ENCODE measurements at places on chromosomes 4 and X.
A peak's percentile ranks its signal among the peaks of the same experiment; 100 is the strongest.

DNA sequence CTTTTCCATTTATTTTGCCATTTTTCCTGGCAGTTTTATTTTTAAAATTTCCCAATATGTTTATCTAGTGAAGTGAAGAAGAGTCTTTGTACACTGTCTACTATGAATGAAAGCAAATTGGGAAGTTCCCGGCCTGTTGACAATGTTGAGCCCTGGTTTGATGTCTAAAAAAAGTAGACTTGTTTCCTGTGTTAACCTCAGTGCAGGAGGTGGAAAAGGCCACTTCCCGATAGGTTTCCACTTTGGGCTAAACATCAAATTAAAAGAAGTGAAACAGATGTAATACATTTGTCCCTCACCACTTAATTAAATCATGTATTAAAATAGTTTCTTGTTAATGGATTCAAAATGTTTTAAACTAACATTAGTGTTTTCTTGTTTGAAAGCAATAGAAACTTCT, 30.0 kb downstream of the BBS12 start:
- no peak for DNase-seq

DNA sequence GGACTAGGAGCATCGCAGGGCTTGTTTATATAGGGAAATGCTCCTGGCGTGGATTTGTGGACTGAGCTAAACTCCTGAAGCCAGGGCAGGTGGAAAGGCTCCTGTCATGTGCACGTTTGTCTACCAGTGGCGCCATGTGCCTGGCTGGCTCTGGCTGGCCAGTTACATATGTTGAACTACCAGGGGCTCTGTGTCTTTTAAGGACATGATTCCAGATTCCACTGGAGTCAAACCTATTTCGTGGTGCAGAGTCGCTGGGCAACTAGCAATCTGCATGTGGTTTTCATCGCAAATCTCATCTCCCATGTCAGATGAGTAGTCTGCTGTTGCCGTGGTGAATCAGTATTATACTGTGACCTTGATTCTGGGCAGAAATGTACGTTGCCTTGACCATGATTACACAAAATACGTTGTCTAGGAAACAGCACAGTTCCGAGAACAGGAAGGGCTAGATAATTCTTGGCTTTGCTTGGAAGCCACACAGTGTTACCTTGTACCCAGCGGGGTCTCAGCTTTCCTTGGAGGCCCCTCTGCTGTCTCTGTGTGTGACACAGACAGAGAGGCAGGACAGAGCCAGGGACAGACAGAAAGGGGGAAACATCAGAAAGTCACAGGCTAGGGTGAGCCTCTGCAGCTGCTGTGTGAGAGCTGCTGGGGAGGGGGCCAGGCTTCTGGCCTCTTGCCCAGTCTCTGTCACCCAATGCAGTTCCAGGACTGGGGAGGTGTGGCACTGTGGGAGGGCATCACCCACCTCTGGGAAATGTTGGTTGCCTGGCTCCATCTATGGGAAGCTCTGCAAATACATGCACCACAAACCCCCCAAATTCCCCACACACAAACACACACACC, 19.2 kb downstream of the PNMA6E start:
- no peak for DNase-seq

DNA sequence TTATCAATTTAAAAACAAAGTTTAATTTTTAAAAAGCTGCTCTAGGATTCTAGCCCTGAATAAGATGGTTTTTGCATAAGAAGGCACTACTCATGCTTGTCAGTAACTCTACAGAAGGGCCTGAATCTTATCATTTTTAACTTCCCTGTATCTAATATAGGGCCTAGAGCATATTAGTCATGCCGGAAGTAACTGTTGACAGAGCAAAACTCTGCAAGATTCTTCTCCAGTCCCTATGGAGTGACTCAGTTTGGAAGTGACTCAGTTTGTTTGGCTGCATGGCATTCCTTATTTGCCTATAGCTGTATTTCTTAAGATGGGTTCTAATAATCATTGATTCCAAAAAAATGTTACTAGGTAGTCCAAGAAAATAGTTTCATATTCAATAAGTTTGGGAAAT, 431.8 kb upstream of the HTR2C start:
- no peak for DNase-seq

DNA sequence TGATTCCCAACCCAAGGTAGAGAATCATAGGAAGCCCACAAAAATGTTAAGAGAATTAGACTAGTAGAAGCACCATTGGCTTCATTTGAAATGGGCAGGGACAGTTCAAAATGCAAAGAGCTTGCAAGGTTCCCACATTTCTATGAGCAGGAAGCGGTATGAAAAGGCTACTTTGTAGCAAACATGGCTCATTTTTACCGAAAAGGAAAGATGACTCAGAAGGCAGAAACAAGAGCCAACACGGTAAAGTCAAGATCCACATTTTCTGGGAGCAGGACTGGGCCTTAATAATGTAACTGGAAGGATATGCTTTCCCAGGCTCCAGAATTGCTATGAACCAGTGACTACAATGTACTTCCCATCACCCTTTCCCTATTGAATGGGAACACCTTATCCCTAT, 89.5 kb downstream of the GLRA3 start:
- DNase-seq = no peak

GRCh38 chrX:111039606-111040005, 56.4 kb upstream of the PAK3 start:
- DNase-seq = no peak

DNA sequence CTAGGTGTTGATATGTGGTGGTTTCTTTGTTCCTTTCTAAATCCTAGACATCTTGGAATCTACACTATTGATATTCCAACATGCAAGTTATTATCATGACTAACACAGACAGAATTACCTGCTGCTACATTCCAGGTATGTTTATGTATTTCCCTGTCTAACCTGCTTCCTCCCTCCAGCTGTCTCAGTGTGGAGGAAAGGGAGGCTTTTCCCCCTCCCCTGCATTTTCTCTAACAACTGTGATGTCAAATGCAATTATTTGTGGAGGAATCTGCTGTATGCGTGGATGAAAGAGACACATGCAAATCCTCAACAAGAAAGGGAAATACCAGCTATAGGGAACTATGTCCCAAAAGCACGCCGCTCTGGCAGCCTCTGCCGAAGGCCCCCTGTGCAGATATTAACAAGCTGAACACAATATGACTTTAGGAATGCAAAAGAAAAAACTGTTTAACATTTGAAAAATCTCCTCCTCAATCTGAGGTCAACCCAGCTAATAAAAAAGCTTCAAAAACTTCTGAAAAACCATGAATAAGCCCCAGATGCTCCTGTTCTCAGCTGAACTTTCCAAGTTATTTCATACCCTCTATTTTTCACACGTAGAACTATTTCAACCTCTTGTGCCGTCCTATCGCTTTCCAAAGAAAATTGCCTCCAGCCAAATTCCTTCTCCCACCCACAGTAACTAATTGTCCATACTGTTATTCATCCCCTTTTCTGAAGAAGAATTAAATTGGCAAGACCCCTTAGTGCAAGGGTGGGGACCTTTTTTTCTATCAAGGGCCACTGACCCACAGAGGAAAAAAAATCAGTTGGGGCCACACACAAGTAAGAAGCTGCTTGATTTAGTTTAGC, 225.1 kb upstream of the GPC4 start:
- DNase-seq = no peak

- DNase-seq = no peak
These were observed 46.8 kb downstream of the CRLF2 start for GRCh38 chrX:1165535-1166196.

- no peak for DNase-seq
These were observed 65.6 kb downstream of the DDIT4L start for GRCh38 chr4:100124715-100125114.

- no peak for DNase-seq
These were observed 92.7 kb upstream of the PGRMC2 start for GRCh38 chr4:128380306-128380705.

- DNase-seq = no peak
These were observed 268.1 kb upstream of the GRID2 start for GRCh38 chr4:92035666-92036065.

DNA sequence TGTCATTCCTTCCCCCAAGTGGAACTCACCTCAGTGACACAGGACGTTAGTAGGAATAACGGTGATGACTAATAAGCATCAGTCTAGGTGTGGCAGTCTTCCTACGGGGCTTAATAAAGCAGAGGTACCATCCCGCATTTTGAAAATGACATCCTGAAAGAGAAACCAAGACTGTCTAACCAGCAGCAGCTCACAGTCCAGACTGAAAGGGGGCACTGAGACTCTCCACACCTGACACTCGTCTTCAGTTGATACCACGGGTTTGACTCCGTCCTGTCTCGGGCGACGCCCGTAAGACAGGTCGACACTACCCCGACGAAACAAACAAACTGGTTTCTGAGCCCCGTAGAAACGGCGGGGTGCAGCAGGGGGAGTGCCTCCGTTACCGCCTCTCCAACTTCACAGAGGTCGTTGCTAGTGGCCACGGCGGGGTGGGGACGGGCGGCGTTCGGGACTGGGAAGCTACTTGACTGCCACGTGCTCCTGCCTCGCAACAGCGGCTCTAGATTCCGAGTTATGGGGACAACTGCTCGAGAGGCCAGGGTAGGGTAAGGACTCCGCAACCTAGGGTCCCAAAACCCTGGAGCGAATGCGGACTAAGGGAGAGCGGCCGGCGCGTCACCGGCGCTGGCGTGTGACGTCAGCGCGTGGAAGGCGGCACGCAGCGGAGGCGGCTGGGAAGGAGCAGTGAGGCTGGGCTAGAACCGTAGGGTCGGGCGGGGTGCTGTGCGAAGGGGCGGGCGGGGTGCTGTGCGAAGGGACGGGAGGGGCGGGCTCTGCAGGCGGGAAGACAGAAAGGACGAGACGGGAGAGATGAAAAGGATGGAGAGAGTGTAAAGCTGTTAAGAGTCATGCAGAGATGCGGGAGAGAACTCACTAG, at the start of gene NEK1:
TSS of gene NEK1 (minus strand) at position 593 of the 880 bp plus-strand sequence. CDS start 9,953 bp downstream, outside the sequence.
- DNase-seq = peak; percentile 63

GRCh38 chr4:256492-256891, 48.8 kb downstream of the ZNF732 start:
- no peak for DNase-seq

- no peak for DNase-seq
These were observed 31.8 kb downstream of the ETNPPL start for GRCh38 chr4:108731006-108731405.

GRCh38 chr4:184400375-184400870, 73.9 kb downstream of the IRF2 start:
- no peak for DNase-seq

- no peak for DNase-seq
These were observed 109.1 kb downstream of the EPHA5 start for GRCh38 chr4:65561164-65561563.

DNA sequence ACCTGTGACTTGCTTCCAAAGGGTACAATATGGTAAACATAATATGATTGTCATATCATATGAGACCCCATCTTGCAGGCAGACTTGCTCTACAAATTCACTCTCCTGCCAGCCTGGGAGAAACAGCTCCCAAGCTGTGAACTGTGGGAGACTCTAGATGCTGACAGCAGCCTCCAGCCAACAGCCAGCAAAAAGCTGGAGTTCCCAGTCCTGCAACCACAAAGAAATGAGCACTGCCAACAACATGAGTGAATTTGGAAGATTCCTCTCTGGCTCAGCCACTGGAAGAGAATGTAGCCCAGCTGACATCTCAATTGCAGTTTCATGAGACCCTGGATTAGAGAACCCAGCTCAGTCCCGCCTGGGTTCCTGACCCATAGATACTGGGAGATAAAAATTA, 145.4 kb downstream of the QDPR start:
- DNase-seq = no peak

DNA sequence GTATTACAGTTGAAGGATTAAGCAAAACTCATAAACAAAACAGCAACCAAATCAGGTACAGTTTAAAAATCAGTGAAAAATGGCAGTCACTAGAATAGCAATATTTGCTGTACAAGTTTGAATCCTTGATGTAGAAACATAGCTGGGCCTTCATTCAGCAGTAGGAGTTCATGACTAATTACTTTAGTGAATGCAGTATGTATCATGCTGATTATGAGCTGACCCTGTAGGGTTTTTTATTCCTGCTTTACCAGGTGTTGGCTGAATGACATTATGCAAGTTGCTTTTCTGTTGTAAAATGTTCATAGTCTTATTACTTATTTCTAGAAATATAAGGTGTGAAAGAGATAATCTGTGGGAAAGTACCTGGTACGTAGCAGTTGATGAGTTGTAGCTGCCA, 179.6 kb downstream of the CCSER1 start:
- DNase-seq = no peak

- no peak for DNase-seq
These were observed 581 bp downstream of the DNAJB14 start for GRCh38 chr4:99945718-99946355.

- DNase-seq = no peak
These were observed 55.3 kb downstream of the SOD3 start for GRCh38 chr4:24850674-24851073.

- no peak for DNase-seq
These were observed 18.6 kb upstream of the RNF128 start for GRCh38 chrX:106707771-106708454.

- DNase-seq = no peak
These were observed 73.3 kb downstream of the PSAPL1 start for GRCh38 chr4:7361280-7361895.

GRCh38 chrX:154074199-154074598, 23.3 kb downstream of the MECP2 start:
- no peak for DNase-seq

- no peak for DNase-seq
These were observed 49.2 kb downstream of the CENPVL3 start for GRCh38 chrX:51569561-51569960.

DNA sequence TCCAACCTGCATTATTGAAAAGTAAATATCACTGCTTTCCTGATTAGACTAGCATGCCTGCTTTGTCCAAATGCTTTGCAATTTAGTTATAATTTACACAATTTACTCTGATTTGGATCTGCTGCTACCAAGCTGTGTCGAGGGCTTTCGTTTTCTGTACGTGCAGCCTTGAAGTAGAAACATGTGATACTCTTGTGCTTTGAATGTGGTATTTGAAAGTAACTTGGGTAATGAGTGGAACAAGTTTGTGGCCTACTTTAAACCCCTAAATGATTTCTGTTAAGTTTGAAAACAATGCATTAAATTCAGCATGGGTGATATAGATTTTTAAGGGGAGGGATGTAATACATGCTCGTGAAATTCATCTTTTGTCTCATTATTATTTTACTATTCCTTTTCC, 240.7 kb downstream of the IQCM start:
- no peak for DNase-seq

DNA sequence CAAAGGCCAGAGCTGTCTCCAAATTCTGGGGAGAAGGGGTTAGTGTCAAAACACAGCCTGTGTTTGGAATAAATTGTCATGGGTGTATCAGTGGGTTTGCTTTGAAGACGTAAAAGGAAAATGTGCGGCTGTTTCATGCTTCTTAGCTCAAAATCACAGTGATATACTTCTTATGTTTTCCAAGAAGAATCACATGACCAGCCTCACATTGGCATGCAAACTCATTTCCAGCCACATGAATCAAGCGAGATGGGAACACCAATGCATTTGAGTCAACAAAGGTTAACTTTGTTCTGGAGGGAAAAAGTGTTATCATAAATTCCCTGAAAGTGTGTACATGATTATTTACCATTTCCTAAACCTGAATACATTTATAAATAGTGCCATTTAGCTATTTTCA, 19.0 kb upstream of the SPP1 start:
- no peak for DNase-seq

GRCh38 chr4:83753260-83753659, 217.4 kb downstream of the GPAT3 start:
- DNase-seq = no peak

GRCh38 chrX:49040376-49040955, 2.7 kb downstream of the TFE3 start:
- DNase-seq = no peak
